ENCODE measurements at places on chromosomes 6 and 20.

- DNase-seq, result no peak
These were observed 1.2 kb downstream of the REM1 start for GRCh38 chr20:31476294-31476585.

GRCh38 chr20:25439328-25439727 is 31.9 kb downstream of the GINS1 start:
- no peak for DNase-seq

DNA sequence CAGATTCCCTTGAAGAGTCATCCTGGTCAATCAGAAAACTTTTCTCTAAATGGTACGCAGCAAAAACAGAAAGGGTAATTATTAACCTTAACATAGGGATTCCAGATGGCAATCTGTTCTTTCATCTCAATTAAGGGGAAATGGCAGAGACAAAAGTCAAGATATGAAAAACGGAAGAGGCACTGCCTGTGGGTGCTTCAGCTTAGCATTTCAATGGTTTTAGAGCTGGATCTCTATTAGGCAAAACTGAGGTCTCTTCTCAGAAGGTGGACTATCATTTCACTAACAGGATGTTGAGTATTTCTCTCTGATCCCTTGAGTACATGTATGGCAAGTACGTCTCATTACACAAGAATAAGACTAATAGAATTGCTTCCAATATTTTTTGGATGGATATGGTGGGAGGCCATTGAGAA is 296.9 kb downstream of the HIVEP2 start:
- DNase-seq, result no peak

GRCh38 chr20:51198876-51199523 is 176.1 kb upstream of the KCNG1 start:
- no peak for DNase-seq

- DNase-seq, result no peak
These were observed 40.2 kb downstream of the HBS1L start for GRCh38 chr6:135014353-135014832.

- DNase-seq, result no peak
These were observed 27.7 kb downstream of the IL20RA start for GRCh38 chr6:137017081-137017480.

DNA sequence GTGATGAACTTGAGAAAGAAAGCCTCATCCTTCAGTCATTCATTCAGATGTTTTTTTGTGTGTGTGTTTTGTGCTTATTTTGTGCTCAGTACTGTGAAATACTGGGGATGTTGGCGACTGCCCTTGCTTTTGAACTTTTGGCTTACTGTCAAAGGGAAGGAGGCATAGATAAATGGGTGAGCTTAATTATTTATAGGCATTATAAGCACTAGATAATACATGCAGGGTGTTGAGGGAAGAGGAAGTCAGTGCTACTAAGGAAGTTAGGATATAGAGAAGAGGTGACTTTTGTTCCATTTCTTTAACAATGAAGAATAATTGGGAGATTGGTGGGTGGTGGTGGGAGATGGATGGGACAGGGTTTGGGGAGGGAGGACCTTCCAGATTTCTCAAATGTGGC is 23.6 kb downstream of the XRN2 start:
- no peak for DNase-seq

Data from activated CD8-positive, alpha-beta memory T cell treated with anti-CD3 and anti-CD28 coated beads for 1 hour (primary cell).